HepG2 (cell line): ENCODE measurements at places on chromosomes 7 and 10. TPM values are rescaled to one million over a fixed set of nuclear protein-coding genes. Genes with fewer than 3 reads are reported as not detected.

GRCh38 chr7:142798451-142799436 is 28.0 kb downstream of the PRSS2 start:
- H3K36me3 ChIP-seq: no peaks in the 10 kb centered on the region
- no peak overlapping the region for H3K4me3 ChIP-seq
- H3K4me1 ChIP-seq: no peaks in the 10 kb centered on the region
- H3K27ac ChIP-seq: no peak overlapping the region
- no peak for DNase-seq

DNA sequence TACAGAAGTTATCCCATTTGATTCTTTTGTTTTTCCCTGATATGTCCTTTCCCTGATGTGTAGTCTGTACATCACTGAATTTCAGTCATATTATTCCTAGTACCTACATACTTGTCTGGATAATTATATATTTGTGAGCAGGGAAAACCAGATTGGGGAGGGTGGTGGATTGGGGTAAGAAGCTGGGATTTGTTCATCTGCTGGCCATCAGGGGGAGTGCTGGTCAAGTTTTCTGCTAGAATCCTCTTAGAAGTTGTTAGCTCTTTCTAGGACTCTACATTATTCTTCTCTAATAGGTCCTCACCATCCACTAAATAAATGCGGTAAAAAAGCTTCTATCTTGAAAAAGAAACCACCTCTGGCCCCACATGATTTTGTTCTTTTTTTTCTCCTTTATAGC is 232.7 kb upstream of the TAC1 start:
- H3K4me3 ChIP-seq: no peak overlapping the region
- no peaks in the 10 kb centered on the region for H3K27me3 ChIP-seq
- DNase-seq: peak; percentile 27

- H3K4me1 ChIP-seq: peaks cover 14% of the 10 kb centered on the region
- H3K4me3 ChIP-seq: no peak overlapping the region
- DNase-seq: no peak
- no peaks in the 10 kb centered on the region for H3K36me3 ChIP-seq
- no peaks in the 10 kb centered on the region for H3K27me3 ChIP-seq
- no peak overlapping the region for H3K27ac ChIP-seq
These were observed 14.5 kb downstream of the CTTNBP2 start for GRCh38 chr7:117858712-117859111.

GRCh38 chr10:69461243-69462025 is 10.2 kb downstream of the TSPAN15 start:
- no peaks in the 10 kb centered on the region; the same call in 1 of the 2 replicates for H3K36me3 ChIP-seq
- no peak overlapping the region for H3K27ac ChIP-seq
- H3K27me3 ChIP-seq: no peaks in the 10 kb centered on the region

C7orf57 gene
- total RNA-seq: not detected in 2 replicates

OR13A1 gene
- total RNA-seq: not detected in 2 replicates
